Stimulated activated CD4-positive, alpha-beta T cell treated with anti-CD3 and anti-CD28 coated beads, Interleukin-15, amount 100 ng/mL, for 1 hour (primary cell): ENCODE measurements at places on chromosomes 7 and 10.

- DNase-seq = no peak
Observed at GRCh38 chr7:36653663-36654355, 70.5 kb downstream of the AOAH start.

- no peak for DNase-seq
Observed at GRCh38 chr7:39293056-39293823, 273.0 kb upstream of the YAE1 start.

- DNase-seq = no peak
Observed at GRCh38 chr7:108497082-108497725, 28.7 kb downstream of the PNPLA8 start.

DNA sequence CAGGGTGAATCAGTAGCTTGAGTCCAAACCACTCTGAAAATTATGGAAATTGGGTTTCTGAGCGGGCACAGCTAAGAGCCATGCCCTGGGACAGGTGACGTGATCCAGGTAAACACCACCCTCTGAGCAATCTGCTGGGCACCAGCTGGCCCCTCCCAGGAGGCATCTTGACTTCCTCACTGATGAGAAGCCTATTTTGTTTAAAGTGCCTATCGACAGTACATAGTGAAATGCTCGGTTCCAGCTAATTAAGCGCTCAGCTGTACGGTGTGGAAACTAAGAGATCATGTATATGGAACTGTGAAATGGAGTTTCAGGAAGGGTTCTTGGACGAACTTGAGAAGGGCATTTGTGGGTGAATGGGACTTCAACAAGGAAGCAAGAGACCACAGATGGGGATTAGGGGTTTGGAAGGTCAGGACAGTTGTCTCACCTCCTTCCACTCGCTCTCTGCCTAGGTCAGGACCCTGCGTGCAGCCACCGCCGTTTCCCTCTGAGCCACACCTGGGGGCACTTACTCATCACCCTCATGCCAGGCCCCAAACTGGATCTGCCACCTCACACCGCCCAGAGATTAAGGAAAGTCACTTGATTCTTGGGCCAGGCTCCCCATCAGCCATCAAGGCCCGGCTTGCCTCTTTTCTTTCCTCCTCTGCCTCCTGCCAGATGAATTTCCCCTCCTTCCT is 3.2 kb downstream of the ITPRIP start:
- DNase-seq = no peak

DNA sequence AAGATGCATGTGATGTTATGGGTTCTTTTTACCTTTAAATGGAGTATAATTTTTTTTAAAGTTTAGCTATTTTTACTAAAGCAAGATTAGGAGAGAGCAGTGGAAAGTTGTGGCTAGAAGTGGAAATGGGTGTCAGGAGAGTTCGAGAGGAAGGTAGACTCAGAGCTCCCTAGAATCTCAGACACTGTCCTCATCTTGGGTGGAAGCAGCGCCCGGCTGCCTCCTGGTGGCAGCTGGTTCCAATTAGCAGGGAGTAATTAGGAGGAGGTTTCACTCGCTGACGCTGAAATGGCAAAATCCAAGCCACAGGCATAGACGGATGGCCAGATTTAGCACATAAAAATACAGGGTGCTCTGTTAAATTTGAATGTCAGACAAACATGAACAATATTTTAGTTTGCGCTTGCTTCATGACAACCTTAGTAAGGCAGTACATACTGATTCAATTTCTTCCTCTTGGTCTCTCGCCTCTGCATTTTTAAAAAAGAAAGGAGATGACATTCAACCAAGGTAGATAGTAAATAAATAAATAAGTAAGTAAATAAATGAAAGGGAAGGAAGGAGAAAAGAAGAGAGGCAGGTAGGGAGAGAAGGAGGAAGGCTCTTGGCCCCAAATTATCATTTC is 58.5 kb downstream of the LGI1 start:
- no peak for DNase-seq

DNA sequence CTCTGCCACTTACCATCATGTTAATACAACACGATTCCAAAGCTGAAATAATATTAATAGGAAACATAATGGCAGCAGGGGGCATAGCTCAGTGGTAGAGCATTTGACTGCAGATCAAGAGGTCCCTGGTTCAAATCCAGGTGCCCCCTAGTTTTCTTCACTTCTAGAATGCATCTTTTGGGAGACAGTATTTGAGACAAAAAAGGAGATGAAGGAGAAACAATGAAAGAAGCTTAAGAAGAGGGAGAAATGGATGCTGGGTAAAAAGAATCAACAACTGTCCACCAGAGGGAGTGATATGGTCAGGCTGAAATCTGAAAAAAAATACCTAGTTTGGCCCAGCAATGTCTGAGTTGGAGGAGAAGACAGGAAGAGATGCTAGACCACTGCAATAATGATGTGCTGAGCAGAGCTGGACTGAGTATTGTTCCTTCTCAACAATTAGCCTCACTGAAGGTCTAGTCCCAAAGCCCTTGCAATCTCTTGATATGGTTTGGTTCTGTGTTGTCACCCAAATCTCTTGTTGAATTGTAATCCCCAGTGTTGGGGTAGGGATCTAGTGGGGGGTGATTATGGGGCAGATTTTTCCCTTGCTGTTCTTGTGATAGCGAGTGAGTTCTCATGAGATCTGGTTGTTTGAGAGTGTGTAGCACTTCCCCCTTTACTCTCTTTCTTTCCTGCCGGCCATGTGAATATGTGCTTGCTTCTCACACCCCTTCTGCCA is 48.3 kb downstream of the ZNF783 start:
- no peak for DNase-seq

DNA sequence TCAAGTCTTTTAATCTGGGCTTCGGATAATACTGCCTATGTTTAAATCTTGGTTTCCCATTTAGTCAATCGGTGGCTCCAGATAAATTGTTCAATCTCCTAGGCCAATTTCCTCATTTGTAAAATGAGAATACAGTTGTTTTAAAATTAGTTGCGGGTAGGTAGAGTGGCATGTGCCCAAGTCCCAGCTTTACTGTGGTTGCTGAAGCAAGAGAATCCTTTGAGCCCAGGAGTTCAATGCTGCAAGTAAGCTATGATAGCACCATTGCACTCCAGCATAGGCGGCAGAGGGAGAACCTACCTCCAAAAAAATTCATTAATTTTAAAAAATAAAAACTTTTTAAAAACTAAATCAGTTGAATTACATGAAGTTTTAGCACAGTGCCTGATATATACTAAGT is 7.3 kb downstream of the RNF216 start:
- no peak for DNase-seq

GRCh38 chr10:69246581-69247312 is 26.6 kb downstream of the HKDC1 start:
- DNase-seq = no peak

DNA sequence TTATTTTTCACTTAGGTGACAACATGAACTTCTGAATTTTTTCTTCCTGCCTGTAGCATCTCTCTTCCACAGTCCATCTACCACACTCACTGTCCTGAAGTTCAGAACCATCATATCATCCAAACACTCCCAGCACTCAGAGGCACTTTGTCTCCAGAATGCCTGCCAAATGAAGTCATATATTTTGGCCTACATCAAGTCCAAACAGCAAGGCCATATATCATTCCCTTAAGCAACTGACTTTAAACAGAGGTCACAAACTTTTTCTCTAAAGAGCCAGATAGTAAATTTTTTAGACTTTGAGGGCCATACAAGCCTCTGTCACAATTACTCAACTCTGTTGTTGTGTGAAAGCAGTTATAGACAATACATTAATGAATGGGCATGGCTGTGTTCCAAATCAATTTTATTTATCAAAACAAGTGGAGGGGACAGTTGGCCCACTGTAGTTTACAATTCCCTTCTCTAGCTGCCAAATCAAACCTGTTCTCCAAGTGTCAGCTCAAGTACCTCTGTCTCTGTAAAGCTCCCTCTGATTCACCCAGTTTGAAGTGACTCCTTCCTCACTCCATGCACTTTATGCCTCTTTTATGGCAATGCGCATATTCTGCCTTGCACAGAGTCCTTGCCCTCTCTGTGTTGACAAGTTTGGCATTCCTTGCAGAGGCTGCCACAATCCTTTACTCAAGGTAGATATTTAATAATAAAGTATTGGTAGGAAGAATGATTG is 305.7 kb downstream of the FZD1 start:
- DNase-seq = no peak

GRCh38 chr10:66167816-66168215 is 758.0 kb upstream of the LRRTM3 start:
- DNase-seq = no peak

- no peak for DNase-seq
Observed at GRCh38 chr7:102321351-102322201, 34.7 kb downstream of the SPDYE6 start.

- DNase-seq = no peak
Observed at GRCh38 chr10:91680487-91680886, 47.6 kb upstream of the PPP1R3C start.
